ENCODE measurements at places on chromosomes 12 and 14. TPM values are rescaled to one million over a fixed set of nuclear protein-coding genes. Genes with fewer than 3 reads are reported as not detected.

The OAS3 gene
- 6.2 TPM for total RNA-seq

The TGFB3 gene
- 38.3 TPM for total RNA-seq

The FGD4 gene
- 56.7 TPM for total RNA-seq

The NID2 gene
- 57.2 TPM for total RNA-seq

The AICDA gene
- not detected for total RNA-seq

The LRP1-AS gene
- not detected for total RNA-seq

The TMTC1 gene
- 106 TPM for total RNA-seq

The SLCO1B3 gene
- not detected for total RNA-seq

The GPR65 gene
- total RNA-seq: 0.47 TPM

The GNPNAT1 gene
- 25.3 TPM for total RNA-seq

The GPRC5A gene
- 21.9 TPM for total RNA-seq

The MYF6 gene
- not detected for total RNA-seq

The WNT1 gene
- total RNA-seq: not detected

The ZFC3H1 gene
- total RNA-seq: 65.2 TPM

The FITM1 gene
- not detected for total RNA-seq

The CLEC4C gene
- total RNA-seq: not detected

The GLIPR1L2 gene
- 0.13 TPM for total RNA-seq

The GPR162 gene
- total RNA-seq: 3.9 TPM

The GPR132 gene
- 1.0 TPM for total RNA-seq

The KRT77 gene
- not detected for total RNA-seq

The RNU4-1 gene
- total RNA-seq: not detected

The LRRC9 gene
- total RNA-seq: not detected

The CMKLR1 gene
- total RNA-seq: 25.4 TPM

Measured in gastroesophageal sphincter (tissue), 4 donors.